ENCODE measurements at places on chromosomes 3 and 15. TPM values are rescaled to one million over a fixed set of nuclear protein-coding genes. Genes with fewer than 3 reads are reported as not detected.

- no peak for DNase-seq
Observed at GRCh38 chr15:83858820-83859505, 205.0 kb downstream of the ADAMTSL3 start.

DNA sequence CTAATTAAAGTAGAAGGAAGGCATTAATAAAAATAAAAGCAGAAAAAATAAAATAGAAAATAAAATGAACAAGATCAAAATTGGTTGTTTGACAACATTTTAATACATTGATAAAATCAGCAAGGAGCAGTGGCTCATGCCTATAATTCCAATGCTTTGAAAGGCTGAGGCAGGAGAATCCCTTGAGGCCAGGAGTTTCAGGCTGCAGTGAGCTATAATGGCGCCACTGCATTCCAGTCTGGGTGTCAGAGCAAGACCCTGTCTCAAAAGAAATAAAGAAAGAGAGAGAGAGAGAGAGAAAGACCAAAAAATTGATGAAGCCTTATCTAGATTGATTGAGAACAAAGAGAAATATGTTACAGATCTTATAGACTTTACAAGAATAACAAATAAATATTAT lies 2.1 kb downstream of the XCR1 start:
- no peak for DNase-seq

GRCh38 chr15:42721916-42722315 lies 15.0 kb downstream of the CDAN1 start:
- no peak for DNase-seq

DNA sequence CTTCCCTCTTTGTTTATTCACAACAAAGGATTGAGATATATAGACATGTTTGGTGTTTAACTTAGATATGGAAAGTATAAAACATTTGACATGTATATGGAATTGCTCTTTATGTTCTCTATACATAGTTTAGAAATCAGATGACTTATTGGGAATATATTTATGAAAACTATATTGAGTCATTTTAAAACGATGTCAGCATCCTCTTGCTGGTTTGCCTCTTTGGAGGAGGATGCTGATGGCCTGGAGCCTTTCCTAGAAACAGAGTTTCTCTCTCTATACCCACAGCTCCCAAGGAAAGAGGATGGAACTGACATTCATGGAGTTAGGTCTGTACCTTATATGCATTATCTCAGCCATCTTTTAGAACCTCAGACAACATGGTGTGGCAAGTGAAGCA lies 40.3 kb downstream of the ZBTB38 start:
- no peak for DNase-seq

GRCh38 chr3:108312656-108313055 lies 16.3 kb downstream of the HHLA2 start:
- no peak for DNase-seq

DNA sequence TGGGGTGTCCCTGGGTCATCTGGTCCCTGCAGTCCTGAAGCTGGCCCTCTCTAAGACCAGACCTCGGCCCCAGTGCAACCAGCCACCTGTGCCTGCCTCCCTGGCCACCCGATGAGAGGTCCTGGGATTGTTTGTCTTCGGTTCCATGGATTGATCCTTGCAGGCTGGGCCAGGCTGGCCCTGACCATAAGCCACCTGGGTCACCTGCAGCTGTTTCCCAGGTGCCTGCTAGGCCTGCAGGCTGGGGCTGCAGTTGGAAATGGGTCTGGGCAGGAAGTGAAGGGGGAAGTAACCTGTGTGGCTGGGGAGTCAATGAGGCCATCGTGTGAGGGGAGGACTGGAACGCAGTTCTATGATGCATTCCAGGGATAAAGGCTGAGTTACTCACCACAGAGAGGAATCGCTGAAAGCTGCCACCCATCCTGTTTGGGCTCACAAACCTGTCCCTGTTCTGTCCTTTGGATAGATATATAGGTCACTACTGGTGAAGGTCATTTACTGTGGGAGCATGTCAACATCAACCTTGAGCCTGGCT lies 30.9 kb upstream of the VPS8 start:
- DNase-seq, result no peak

The AGBL1 gene
- total RNA-seq, result not detected

The C2CD4B gene
- 1.9 TPM for total RNA-seq

The FBN1 gene
- total RNA-seq, result 45.5 TPM
